ENCODE measurements at places on chromosomes 7 and 10. TPM values are rescaled to one million over a fixed set of nuclear protein-coding genes. Genes with fewer than 3 reads are reported as not detected.

MYOF gene
- total RNA-seq, result 494 TPM

PTPN20 gene
- 0.57 TPM for total RNA-seq

NEBL gene
- total RNA-seq, result 2.2 TPM

IL6 gene
- total RNA-seq, result 23.7 TPM

PCLO gene
- 0.72 TPM for total RNA-seq
